NT2/D1 (cell line): ENCODE measurements at places on chromosomes 7 and 10.

GRCh38 chr7:131893631-131894340 lies 337.4 kb upstream of the PODXL start:
- DNase-seq: no peak

DNA sequence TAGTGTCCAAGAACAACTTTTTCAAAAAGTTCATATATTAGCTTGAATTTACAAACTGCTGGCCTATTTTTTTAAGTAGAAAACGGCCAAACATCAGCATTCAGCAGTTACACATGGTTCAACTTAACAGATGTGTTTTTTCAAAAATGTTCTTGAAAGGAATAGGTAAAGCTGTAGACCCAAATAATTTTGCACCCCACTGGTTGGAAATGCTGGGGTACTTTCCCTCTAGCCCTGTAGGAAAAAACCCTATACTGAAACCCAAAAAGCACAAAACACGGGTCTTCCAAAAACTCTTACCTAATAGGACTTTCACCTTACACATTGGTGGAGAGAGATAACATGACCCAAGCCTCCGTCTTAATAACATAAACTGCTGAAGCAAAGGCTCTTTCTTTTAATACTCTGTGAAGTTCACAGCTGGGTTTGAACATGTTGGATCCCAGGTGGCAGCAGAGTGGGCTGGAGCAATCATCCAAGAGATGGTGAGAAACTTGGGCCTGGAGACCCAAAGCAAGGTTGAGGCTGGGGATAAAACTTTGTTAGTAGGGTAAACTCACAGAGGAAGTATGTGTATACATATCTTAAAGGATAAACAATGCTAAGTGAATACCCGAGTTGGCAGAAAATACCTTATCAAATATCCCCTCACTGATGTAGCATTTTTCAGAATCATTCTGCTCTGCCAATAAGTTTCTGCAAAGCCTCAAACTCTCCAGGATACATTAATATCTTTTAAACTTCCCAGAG lies 629 bp upstream of the DNAJC9 start:
- DNase-seq: no peak

- DNase-seq: no peak
Measured at GRCh38 chr10:52853704-52854103, 81.1 kb upstream of the MBL2 start.

- no peak for DNase-seq
Measured at GRCh38 chr10:131172433-131172832, 139.1 kb downstream of the TCERG1L start.

DNA sequence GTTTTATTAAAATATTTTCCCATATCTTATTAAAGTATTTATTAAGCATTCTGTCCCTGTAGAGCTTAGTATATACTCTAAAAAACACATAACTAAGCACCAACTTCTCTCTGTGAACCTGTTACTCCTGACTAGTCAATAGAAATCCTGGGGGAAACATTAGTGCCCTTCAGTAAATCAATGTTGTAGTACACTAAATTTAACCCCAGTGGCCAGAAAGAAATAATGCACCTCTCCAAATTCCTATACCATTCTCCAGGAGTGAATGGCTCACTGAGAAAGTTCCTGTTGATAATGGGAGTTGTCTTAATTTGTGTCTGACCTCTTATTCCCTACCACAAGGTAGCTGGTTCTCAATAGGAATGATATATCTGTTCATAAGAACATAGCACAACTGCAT lies 188.2 kb downstream of the SEMA3D start:
- DNase-seq: no peak

DNA sequence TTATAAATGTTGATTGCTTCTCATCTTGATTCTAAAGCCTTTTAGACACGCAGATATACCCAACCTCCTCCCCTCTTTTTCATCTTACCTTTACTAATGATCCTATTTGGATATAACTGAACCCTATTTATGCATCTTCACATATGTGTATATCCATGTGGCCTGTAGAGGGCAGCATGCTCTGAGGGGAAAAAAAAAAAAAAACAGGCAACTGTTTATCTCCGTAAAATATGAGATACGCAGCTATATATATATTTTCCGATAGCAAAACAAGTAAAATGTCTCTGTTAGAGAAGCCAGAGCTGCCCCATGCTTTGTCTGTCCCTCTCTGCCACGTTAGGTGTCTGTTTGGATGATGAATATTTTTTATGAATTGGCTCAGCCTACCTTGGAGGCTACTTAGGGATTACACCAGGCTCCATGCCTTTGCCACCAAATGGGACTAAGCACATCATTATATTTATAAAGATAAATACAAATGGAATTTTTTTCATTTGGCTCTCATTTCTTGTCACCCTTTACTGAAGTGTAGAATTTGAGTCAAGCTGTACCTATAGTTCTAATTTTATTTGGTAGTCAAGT lies 174.8 kb upstream of the FZD1 start:
- no peak for DNase-seq

DNA sequence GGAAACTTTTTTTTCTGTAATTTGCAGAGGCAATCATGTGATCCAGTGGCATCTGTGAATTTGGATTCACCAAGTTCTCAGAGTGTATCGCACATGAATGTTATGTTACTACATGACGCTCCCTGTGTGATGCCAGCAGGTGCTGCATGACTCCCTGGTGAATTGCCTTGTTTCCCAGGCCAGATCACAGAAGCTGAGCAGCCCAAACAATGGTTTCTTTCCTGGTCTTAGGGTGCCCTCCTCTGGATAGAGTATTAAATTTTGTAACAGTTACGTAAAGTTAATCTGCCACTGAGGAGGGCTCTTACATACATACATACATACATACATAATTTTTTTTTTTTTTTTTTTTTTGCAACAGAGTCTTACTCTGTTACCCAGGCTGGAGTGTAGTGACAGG lies 3.6 kb downstream of the ZSCAN21 start:
- DNase-seq: no peak

DNA sequence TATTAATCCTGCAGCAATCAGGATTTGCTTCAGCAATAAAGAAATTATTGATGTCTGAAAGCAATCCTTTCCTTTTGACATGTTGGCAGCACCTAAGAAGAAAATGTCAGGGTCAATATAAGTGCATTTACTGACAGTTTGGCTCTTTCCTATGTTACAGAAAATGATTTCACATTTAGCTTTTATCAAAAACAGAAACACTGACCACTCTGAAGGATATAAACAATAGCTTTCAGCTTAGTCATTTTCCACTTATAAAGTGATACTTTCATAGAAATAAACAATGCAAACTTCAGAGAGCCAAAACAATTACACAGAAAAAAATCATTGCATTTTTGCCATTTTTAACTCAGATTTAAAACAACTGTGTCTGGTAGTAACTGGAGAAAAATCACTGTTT lies 325.6 kb upstream of the KAT6B start:
- DNase-seq: no peak

GRCh38 chr10:110241407-110241806 lies 34.0 kb downstream of the MXI1 start:
- DNase-seq: no peak

GRCh38 chr10:88896994-88897853 lies 17.2 kb downstream of the STAMBPL1 start:
- DNase-seq: no peak

DNA sequence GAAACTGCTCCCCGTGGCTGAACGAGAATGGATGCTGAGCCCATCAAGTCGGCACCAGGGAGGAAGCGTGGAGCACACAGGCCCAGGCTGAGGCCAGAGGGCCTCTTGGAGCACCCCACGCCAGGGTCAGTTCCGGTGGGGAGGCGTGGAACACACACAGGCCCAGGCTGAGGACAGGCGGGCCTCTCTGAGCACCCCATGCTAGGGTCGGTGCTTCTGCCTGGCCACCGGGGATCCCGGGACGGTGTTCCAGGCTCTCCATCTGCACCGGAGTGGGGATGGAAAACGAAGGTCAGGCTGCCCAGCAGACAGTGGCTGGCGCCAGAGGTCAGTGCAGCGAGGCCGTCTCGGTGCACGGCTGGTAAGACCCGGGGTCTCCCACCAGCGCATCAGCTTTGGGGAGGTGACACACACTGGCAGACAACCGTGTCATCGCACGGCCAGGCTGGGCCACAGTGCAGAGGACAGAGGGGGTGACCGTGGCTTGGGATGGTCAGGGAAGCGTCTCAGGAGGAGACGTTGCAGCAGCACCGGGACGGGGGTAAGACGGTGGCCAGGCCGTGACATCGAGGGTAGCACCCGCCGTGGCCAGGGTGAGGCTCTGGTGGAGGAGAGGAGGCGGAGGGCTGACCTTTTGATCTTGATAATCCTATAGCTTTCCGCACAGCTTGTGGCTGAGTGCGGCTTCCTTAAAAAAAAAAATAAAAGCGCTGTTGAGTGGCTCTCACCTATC lies 203.9 kb downstream of the ELFN1 start:
- DNase-seq: no peak

GRCh38 chr7:33536398-33537103 lies 368.8 kb upstream of the BMPER start:
- DNase-seq: no peak

DNA sequence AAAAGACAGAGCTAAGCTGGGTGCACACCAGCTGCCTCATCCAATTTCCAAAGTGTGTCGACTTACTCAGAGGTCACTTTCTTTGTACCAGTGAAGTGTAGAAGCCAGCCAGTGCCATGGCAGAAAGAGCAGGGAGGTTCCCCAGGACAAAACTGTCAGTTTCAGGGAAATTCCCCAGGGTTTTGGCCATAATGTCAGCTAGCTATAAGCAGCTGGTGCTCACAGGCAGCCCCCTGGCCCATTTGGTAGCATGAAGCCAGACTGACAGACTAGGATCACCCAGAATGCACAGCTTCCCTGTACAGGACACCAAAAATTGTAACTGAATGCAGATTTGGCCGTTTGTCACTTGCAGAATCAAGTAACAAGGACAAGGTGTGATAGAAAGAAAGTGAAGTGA lies 28.6 kb downstream of the MRPL32 start:
- DNase-seq: no peak

DNA sequence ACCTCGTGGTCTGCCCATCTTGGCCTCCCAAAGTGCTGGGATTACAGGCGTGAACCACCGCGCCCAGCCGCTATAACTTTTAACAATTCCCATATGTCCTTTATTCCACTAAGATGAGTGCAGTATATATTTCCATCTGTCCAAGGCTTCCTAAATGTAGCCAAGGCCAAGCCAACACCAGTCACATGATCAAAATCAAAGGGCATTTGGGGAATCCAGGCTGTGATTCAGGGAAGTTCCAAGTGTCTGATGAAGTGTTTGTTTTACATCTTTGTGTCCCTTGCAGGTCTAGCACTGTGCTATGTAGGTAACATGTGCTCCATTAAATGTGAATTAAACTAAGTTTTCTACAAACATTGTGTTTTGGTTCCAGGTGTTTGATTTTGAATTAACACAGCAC lies 20.8 kb downstream of the AKR1E2 start:
- DNase-seq: no peak

GRCh38 chr7:33677556-33677955 lies 227.8 kb upstream of the BMPER start:
- DNase-seq: no peak

GRCh38 chr7:139693651-139694388 lies 84.0 kb downstream of the HIPK2 start:
- DNase-seq: no peak

- no peak for DNase-seq
Measured at GRCh38 chr7:27031289-27032172, 64.3 kb downstream of the HOXA1 start.

DNA sequence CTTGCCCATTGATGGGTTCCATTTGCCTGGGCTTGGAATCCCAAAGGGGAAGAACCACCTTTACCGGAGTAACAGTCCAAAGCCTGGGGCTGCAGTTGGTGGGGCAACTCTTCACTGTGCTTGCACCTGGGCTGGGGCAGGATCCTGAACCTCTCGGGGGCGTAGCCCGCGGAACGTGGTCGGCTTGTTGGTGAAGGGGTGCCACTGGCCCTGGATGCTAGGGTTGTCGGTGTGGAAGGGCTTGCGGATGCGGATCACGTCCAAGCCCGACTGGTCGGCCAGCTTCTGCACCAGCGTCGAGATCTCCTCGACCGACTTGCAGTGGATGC lies 710 bp downstream of the MRPL43 start:
- DNase-seq: no peak
